Stimulated activated CD4-positive, alpha-beta T cell treated with anti-CD3 and anti-CD28 coated beads, Interleukin-1b, Interleukin-23, amount 100 ng/mL, for 1 hour (primary cell): ENCODE measurements at places on chromosomes 5 and 9.

DNA sequence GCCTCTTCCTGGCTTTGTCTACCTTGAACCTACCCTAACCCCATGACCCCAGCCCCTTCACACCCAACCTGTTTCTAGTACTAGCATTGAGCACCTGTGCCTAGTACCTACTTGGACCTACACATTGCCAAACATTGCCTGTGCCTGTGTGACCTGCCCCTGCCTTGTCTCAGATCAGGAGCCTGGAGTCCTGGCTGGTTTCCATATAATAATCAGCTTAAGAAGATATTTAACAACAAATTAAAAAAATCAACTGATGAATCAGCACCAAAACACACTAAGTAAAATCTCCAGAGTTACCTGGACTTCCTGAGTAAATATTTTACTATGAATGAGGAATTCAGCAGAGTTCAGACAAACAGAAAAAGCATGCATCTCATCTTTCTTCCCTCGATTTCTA lies 17.7 kb downstream of the LPAR1 start:
- no peak for DNase-seq

- DNase-seq = no peak
Measured at GRCh38 chr5:56565644-56566043, 249.7 kb upstream of the MAP3K1 start.

DNA sequence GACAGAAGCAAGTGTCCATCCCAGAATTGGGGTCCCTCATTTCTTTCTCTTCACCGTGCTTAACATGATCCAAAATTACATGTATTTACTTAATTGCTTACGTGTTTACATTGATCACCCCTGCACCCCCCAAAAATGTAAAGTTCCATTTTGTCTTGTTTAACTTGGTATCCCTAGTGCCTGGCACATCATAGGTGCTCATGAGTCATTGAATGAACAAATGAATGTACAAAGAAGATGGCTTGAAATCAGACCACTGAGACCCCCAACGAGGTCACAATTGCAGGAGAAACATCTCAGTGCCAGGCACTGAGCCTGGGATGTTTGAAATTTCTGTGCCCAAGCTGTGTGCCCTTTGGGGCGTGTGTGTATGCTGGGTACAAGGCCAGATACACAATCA lies 45.2 kb upstream of the NDFIP1 start:
- no peak for DNase-seq

DNA sequence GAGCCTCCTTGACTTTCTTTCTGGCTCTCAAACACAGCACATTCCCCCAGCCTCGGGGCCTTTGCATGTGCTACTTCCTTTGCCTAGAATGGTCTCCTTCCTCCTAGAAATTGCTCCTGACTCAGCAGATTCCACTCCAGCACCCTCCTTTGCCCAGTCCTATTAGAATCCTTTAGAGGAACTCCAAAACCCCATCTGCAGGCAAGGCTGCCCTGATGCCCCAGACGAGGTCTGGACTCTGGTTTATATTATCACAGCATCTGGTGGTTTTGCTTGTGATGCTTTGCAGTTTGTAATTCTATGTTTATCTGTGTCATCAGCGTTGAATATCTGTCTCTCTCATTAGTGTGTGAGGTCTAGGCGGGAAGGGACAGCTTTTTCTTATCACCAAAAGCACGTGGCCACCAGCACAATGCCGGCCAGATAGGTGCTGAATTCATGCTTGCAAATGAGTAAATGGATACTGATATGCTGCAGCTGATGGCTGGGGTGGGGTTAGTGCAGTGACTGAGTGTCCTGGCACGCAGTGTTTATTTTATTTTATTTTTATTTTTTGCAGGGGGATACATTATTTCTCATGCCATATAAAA lies 30.0 kb upstream of the ANKH start:
- DNase-seq = no peak

DNA sequence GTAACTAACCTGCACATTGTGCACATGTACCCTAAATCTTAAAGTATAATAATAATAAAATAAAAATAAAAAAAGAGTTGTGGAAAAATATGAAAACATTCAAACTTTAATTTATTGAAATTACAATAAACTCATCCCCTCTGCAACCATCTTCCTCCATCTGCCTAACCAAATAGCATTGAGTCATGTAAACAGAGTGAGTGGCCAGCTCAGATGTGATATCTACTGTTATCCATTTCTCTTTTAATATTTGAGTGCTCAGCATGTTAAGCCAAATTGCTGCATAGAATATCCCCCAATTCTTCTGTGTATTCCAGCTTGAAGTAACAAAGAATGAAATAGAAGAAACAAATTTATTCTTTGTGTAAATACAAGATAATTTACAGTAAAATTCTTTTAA lies 124.4 kb upstream of the HMHB1 start:
- DNase-seq = no peak

DNA sequence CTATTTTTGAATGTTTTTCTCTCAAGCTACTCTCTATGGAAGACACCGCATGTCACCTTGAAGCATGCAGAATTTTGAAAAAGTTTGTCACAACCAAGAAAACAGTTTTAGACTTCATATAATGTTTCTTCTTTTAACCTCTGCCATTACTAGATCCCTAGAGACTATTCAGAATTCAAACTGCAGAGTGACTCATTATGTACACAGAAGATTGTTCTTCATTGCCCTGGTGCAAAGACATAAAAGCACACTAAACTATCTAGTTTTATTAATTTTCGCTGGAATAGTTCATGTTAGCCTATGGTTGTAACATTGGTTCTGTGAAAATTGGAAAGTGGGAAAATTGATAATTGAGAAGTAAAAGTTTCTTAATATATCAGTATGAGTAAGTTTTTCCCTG lies 18.4 kb downstream of the F2RL2 start:
- no peak for DNase-seq

DNA sequence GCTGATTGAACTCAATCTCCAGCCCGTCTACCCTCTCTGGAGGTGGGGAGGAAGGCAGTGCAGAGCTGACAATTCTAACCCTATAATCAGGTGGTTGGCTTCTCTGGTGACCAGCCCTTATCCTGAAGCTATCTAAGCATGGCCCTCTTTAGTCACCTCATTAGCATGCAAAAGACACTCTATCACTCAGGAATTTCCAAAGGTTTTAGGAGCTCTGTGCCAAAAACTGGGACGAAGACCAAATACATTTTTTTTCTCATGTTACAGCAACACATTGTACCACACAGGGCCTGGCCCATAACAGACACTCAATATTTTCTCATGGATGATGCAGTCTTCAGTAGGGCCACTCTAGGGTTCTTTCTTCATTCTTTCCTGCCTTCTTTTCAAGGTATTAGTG lies 118.8 kb upstream of the VLDLR start:
- no peak for DNase-seq

GRCh38 chr5:53089481-53089991 lies 20.0 kb downstream of the MOCS2 start:
- DNase-seq = no peak

DNA sequence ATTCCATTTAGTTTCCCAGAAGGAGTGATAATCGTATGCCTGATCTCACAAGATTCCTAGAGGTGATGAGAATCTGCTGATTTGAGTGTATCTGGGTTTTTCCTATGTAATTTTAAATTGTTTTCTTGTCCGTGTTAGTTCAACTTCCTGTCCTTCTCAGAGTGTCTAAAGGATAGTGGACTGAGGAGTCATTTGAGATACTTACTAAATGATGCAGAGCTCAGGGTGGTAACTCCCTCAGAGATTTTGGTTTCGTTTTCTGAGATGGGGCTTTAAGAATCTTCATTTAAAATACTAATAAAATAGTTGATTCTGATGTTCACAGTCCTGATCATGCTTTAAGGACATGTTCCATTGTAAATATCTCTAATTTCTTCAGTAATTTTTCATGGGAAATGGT lies 30.3 kb downstream of the MELK start:
- DNase-seq = no peak
